Inflammatory macrophage treated with lipopolysaccharide for 4 hours (primary cell): ENCODE measurements at places on chromosomes 12 and 14.

DNA sequence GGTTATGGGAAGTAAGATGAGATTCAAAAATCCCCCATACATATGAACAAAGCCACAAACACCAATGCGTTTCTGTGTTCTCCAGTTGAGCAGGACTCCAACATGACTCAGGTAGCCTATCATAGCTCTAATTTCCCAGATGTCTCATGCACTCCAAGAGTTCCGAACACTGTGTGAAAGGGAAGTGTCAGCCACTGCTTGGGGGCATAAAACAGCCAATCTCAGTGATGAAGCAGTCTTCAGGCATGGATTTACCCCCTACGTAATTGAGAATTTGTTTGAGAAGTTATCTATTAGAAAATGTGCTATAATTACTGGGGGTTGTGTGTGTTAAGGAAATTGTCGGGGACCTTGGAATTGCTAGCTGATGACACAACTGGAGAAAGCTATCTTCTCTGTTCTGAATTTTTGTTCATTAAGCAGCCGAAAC lies 153.9 kb upstream of the AVPR1A start:
- DNase-seq, result no peak

DNA sequence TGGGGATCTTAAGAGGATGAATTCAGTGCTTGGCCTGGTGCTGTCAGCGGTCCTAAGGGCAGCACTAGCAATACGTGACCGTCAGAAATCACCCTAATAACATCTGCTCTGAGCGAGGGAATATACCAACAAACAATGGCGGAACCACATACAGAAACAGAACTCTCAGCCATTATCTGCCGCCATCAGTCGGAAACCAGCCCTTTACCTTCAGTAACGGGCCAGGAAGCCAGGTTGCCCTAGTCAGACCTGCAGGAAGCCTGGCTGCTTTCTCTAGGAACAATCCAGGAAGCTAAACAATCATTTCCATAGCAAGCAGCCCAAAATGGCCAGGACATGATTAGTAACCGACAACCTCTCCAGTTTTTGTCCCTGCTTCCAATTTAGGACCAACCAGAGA lies 5.6 kb downstream of the CDCA4 start:
- DNase-seq, result no peak

DNA sequence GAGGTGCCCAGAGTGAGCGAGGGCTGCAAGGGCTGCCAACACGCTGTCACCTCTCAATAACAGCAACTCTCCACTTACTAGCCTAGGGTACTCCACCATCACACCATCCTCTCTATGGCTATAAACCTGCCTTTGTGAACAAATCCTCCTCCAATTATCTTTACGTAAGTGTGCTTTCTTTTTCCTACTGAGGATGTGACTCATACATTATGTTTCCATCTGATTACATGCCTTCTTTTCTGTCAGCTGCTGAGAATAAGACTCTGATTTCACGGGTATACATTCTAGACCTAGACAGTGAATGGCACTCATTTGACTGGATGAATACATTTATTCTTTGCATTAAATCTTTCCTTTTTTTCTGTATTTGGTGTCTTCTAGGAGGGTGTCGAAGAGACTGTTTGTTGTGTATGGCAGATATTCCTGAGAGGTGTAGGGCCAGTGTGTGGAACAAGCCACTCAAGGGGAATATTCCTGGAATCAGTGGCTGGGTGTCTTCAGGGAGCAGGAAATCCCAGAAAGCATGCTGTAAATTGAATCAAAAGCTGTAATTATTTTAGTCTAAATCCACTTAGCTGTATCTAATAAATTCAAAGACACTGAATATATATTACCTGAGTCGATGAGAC lies 327.3 kb upstream of the TMTC1 start:
- DNase-seq, result no peak

- DNase-seq, result no peak
Observed at GRCh38 chr12:19856389-19856788, 417.1 kb downstream of the AEBP2 start.

DNA sequence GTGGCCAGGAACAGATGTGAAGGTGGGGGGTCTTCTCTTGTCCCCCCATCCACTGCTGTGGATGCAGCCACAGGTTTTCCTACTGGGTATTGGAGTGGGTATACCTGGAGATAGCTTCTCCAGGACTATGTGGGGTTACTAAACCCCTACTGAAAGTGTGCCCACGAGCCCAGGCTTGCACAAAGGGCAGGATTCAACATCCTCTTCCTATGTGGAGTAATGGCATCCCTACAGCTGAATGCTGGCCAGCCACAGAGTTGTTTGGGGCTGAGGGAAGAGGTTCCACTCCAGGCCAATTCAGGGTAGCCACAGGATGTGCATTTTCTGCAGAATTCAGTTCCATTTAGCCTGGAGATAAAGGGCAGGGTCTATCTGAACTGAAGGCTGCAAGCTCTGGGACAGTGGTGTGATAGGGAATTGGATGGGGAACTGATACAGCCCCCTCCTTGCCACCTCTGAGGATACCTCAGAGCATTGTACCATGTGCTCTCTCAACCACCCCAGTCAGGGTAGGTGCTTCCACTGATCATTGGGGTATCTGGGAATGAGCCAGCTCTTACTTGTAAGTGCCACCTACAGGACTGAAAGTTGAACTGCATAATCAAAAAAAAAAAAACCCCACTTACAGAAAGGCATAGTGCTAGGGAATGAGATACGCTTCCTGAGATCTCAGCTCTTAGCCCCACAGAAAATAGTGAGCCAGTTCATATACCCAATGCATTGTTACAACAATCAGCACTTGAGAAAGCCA lies 187.1 kb downstream of the KITLG start:
- peak; percentile 46 for DNase-seq

GRCh38 chr12:89370421-89370831 lies 18.1 kb upstream of the DUSP6 start:
- peak; percentile 33 for DNase-seq

- no peak for DNase-seq
Observed at GRCh38 chr12:90947869-90948268, 7.1 kb downstream of the CCER1 start.

- DNase-seq, result no peak
Observed at GRCh38 chr12:14883686-14884085, 2.0 kb downstream of the MGP start.

DNA sequence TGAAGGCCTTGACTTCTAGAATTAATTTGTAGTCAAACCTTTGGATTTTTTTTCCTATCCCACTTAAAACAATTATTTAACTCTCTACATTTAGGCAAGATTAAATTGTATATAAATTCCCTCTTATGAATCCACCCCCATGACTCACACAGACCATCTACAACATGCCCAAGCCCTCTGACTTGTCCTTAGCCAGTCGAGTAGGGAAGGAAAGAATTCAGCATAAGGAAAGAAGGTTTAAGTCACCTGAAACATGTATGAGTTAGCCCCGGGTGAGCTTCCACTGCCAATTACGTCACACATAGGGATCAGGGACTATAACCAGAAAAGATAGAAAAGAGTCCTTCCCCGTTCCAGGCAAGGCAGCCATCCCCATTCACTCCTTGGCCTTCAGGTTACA lies 14.9 kb upstream of the RESF1 start:
- DNase-seq, result no peak

- DNase-seq, result no peak
Observed at GRCh38 chr12:47648056-47648579, 57.7 kb downstream of the RPAP3 start.

GRCh38 chr12:108738170-108738569 lies 6.9 kb upstream of the CORO1C start:
- DNase-seq, result peak; percentile 76

DNA sequence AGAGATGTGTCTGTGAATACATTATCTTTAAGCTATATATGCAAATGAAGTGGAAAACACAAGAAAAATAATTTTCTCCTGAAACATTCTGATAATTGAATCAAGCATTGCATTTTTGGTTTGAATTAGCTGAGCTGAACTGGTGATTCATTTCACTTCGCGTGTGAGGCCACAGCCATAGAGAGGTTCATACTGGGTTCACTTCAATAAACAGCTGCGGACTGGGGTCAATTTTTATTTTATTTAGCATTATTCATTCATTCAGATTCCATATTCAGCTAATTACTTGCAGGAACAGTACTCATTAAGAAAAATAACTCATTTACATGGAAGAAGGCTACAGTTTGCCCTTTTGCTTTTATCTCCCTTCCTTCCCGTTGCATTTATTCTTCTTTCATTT lies 195.2 kb upstream of the LRIG3 start:
- no peak for DNase-seq

- DNase-seq, result no peak
Observed at GRCh38 chr12:53231921-53232645, at the start of gene RARG. Gene RARG, minus strand, starts transcription at chr12:53232209. Its CDS starts 4,664 bp downstream, at chr12:53227545.
